ENCODE measurements at places on chromosomes 7 and 10.

- no peak for DNase-seq
Observed at GRCh38 chr10:75042292-75042974, 69.0 kb upstream of the SAMD8 start.

GRCh38 chr7:38280707-38281106 lies 7.3 kb upstream of the TARP start:
- no peak for DNase-seq

GRCh38 chr7:116873619-116874018 lies 11.2 kb downstream of the CAPZA2 start:
- DNase-seq, result no peak

DNA sequence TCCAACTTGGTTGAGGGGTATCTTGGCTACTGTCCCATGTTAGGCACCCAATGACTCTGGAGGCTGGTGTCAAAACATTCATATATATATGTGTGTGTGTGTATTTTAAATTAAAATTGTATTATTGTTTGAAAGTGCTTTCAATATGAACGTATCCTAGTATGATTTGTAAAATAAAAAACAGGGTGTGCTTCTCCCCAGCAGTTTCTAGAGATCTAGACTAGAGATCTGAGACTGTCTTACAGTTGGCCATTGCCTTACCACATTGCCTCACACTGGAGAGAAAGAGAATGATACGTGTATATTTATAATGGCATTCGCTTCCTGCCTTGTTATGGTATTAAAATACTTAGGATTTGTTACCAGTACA lies 1.2 kb downstream of the BAG3 start:
- DNase-seq, result no peak

- no peak for DNase-seq
Observed at GRCh38 chr10:99008054-99008453, 227.6 kb downstream of the HPSE2 start.
